ENCODE measurements at places on chromosomes 1 and 21. TPM values are rescaled to one million over a fixed set of nuclear protein-coding genes. Genes with fewer than 3 reads are reported as not detected.

Gene OR6F1
- not detected for total RNA-seq

- DNase-seq: no peak
Observed at GRCh38 chr1:213844632-213845031, 143.1 kb upstream of the PROX1 start.

Gene CD84
- total RNA-seq: not detected

DNA sequence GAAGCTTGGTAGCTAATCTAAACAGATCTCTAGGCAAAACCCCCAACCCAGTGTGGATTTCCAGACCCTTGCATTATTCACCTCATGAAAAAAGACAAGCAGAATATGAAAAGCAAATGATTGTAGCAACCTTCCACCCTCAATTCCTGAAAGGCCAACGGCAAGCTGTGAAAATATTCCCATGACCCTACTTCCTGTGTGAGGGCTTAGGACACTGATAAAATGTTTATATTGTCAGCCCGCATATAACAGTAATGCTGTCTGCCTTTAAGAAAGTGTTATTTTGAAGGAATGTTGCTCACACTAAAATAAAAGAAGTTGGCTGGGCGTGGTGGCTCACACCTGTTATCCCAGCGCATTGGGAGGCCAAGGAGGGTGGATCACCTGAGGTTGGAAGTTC is 233.5 kb upstream of the NRIP1 start:
- DNase-seq: no peak

- peak; percentile 75 for DNase-seq
Observed at GRCh38 chr1:10152709-10153284, 57.6 kb upstream of the KIF1B start.

Gene C8A
- not detected for total RNA-seq

GRCh38 chr1:6690186-6690585 is 11.4 kb downstream of the DNAJC11 start:
- DNase-seq: no peak

DNA sequence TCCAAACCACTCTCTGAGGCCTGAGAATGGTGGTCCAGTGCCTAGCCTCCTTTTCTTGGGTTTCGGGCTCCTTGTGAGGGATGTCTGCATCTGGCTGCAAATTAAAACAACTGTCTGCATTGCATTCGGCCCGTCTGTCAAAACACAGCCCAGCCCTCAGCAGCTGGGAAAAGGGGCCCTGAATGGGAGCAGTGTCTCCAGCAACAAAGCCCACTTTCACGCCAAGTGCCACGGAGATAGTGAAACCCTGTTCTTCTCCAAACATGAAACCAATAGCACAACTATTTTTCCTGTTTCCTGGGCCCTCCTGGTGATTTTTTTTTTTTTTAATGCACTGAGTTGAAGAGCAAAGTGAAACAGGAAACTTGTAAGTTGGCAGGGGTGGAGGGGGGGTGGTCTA is 138.4 kb downstream of the PLXNA2 start:
- no peak for DNase-seq

GRCh38 chr1:2208309-2209239 is 14.0 kb upstream of the FAAP20 start:
- DNase-seq: no peak

Gene SIPA1L2
- total RNA-seq: 45.6 TPM

Gene FOXO6
- 1.00 TPM for total RNA-seq

DNA sequence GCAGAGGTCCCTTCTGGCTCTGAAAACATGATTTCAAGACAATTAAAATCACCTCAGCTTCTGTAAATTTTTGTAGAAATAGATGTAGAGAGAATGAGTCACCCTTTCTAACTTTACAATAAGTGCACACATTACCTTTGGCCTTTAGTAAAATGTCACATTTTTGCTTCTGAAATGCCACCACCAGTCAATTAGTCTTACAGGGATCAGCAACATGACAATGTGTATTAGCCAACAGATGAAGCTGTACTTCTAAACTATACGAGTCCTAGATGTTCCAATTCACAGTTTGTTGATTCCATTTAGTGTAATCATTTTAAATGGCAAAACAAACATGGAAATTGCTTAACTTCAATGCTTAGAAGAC is 23.1 kb downstream of the C21orf91 start:
- DNase-seq: no peak

Gene LCE2A
- not detected for total RNA-seq

- DNase-seq: peak; percentile 64
Observed at GRCh38 chr1:112358798-112359408, 37.1 kb upstream of the CTTNBP2NL start.

Gene PTGER3
- total RNA-seq: 0.11 TPM

Gene PTAFR
- 0.55 TPM for total RNA-seq

DNA sequence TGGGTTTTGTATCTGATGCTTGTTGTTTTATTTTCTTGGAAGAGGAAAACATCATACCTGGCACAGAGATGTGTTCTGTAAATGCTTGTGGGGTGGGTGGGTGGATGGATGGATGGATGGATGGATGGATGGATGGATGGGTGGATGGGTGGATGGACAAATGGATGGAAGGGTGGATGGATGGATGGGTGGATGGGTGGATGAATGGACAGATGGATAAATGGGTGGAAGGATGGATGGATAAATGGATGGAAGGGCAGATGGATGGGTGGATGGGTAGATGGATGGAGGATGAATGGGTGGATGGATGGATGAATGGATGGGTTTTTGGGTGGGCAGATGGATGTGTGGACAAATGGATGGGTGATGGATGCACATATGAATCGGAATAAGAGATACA is 111.5 kb downstream of the PDE9A start:
- no peak for DNase-seq

DNA sequence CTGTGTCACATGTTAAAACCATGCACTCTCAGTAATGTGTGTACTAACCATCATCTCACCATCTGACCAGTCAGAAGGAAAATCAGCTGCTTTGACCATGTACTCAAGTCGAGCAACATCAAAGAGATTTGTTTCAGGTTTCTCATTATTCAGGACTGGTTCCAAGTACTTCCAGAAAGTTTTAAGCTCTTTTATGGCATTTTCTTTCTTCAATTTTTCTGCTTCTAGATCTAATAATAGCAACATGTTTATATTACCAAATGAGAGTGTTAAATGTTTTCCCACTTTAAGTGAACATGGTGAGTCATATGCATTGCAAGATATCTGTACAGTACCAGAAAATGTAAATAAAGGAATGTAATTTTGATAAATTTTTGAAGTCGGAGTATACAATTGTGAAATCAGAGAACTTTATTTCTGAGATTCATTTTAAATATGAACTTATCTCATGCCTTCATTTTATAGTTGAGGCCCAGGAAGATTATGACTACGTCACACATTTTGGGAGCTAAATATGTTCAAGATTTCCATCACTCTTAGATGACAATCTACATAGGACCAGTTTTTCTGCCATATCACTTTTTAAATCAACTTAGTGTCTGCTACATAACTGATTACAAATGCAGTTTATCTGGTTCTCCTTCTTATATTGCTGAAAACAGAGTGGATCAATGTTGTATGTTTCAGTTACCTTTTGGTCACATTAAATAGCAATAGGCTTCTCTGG is 87.2 kb downstream of the SPAG17 start:
- DNase-seq: no peak

DNA sequence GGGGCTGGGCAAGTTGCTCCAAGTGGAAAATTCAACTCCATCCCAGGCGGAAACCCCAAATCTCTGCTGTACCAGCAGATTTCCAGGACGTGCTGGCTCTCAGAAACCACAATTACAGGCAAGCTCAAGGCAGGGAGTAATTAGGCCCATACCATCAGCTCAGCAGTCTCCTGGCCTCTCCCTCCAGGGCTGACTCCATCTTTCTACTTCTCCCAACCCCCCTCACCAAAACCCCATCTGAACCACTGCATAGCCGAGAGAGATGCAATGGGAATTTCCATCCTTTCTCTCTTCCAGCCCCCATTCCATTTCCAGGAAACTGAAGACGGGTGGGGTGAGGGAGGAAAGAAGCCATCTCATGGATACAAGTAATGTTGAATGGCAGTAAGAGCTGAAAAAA is 41.2 kb downstream of the ARHGEF11 start:
- no peak for DNase-seq

Gene RHEX
- total RNA-seq: not detected

- no peak for DNase-seq
Observed at GRCh38 chr1:198936371-198937083, 297.7 kb downstream of the PTPRC start.

DNA sequence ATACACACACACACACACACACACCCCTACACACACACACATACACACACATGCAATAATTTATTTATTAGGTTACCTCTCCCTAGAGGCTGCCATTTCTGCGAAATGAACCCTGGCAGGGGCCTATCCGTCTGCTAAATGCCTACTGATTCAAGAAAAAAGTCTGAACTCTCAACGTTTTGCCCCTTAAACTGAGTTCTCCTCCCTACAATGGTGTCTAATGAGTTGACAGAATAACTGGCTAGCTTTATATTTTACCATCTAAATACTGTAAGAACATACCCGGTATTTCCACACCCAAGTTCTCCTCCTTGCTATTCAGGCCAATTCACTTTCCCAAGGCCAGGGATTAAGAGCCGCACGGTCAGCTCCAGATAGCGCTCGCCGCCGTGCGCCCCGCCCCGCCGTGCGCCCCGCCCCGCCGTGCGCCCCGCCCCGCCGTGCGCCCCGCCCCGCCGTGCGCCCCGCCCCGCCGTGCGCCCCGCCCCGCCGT is 339 bp upstream of the RNPC3 start:
- peak; percentile 64 for DNase-seq

DNA sequence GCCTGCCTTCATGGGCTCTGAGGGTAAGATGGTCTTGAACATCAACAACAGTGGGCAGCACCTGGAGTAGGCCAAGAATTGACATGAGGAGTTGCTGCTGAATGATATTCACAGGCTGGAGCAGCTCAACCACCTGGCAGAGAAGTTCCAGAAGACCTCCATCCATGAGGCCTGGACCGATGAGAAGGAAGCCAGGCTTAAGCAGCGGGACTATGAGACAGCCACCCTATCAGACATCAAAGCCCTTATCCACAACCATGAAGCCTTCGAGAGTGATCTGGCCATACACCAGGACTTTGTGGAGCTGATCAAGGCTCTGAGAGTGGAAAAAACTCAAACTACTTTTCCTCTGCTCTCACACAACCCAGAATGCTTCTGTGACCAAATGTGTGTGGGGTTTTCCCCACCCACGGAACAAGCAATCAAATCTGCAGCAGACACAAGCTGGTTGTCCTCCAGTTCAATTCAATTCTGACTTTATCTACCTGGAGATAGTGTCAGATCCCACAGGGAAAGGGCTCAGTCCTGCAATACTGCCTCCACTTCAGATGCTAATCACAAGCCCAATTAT is 12.1 kb upstream of the EPHA10 start:
- DNase-seq: no peak

DNA sequence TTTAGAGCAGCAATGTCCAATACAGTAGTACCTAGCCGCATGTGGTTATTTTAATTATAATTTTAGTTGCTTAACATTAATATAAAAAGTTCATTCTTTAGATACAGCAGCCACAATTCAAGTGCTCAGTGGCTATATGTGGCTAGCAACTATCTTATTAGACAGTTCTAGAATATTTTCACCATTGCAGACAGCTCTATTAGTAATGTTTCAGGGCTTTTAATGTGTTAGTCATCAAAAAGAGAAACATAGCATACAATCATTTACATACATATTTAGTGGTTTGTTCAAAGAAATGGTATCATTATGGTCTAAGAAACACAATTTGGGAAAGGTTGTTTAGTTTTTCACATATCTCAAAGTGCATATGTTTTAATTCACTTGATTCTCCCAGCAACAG is 66.6 kb upstream of the DYNLT5 start:
- DNase-seq: no peak

DNA sequence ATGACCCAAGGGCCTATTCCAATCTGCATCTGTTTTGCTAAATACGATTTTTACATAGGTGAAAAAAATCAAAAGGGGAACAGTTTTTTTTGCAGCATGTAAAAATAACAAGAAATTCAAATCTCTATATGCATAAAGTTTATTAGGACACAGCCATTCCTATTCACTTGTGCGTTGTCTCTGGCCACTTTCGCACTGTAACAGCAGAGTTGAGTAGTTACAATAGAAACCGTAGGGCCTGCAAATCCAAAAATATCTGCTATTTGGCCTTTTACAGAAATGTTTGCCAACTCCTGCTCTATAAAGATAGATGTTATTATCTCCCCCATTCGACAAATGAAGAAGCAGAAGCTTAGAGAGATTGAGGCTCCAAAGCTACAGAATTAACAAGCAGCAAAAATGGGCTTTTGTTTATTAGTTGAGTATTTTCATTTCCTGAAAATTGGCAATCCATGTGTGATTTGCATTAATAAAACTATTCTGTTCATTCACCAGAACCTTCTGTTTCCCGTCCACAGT is 5.5 kb downstream of the DYNLT5 start:
- no peak for DNase-seq

GRCh38 chr1:60922304-60922703 is 160.1 kb upstream of the NFIA start:
- no peak for DNase-seq

GRCh38 chr1:243447347-243447746 is 191.5 kb downstream of the SDCCAG8 start:
- no peak for DNase-seq

DNA sequence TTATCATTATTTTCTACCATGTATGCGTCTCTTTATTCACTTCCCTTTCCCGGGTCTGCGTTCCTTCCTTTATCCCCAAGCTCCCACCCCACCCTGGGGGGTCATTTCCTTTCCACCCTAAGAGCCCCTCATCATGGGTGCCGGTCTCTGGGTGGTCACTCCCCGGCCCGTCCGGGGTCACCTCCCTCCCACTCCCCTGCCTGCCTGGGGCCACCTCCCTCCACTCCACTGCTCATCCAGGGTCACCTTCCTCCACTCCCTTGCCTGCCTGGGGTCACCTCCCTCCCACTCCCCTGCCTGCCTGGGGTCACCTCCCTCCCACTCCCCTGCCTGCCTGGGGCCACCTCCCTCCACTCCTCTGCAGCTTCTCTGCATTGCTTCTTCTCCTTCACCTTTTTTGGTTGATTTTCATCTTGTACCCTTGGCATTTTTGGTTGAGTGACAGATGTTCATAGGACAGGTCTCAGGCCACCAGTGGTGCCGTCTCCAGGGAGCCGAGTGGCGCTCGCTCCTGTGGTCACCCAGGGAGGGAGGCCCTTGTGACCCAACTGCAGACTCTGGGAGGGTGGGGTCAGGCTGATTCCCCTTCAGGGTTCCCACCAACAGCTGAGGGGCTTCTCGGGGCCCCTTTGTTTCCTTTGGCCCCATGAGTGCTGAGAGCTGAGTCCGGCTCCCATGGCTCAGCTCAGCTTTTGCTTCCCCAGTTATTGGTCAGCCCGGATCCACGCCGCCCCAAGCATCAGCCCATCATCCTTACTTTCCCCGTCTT is 48.6 kb upstream of the PCBP3 start:
- no peak for DNase-seq

Gene C1orf115
- total RNA-seq: 5.8 TPM

- DNase-seq: no peak
Observed at GRCh38 chr1:86416343-86416742, 7.6 kb upstream of the CLCA2 start.

Gene FCGR1A
- total RNA-seq: not detected

Gene HMGN1
- 389 TPM for total RNA-seq

GRCh38 chr1:63033211-63033610 is 249.3 kb downstream of the ATG4C start:
- no peak for DNase-seq

Measured in H7 (cell line).